ENCODE measurements at places on chromosomes 6 and 20. TPM values are rescaled to one million over a fixed set of nuclear protein-coding genes. Genes with fewer than 3 reads are reported as not detected.

GRCh38 chr6:87837444-87837843, 135.4 kb upstream of the AKIRIN2 start:
- H3K4me3 ChIP-seq = no peak overlapping the region
- no peak for DNase-seq
- no peaks in the 10 kb centered on the region for H3K36me3 ChIP-seq
- no peak overlapping the region for H3K27ac ChIP-seq
- no peaks in the 10 kb centered on the region for H3K27me3 ChIP-seq

DNA sequence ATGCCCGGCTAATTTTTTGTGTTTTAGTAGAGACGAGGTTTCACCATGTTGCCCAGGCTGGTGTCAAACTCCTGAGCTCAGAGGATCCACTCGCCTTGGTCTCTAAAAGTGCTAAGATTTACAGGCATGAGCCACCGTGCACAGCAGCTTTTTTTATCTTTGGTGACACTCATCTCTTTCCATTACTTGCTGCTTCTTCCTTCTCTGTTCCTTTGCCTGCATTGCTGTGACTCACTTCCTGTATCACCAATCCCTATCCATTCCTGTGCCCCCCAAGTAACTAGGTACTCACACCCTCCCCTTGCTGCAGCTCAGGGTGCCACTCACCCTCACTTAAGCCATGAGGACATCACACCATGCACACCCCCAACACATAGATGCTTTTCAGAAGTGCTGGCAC, 24.6 kb downstream of the KHDC1L start:
- H3K27me3 ChIP-seq = no peaks in the 10 kb centered on the region
- no peak overlapping the region for H3K4me3 ChIP-seq
- H3K27ac ChIP-seq = no peak overlapping the region
- H3K4me1 ChIP-seq = no peaks in the 10 kb centered on the region

The MGME1 gene
- total RNA-seq = 14.7 TPM

The CSTF1 gene
- total RNA-seq = 21.7 TPM

- no peak for DNase-seq
- H3K4me3 ChIP-seq = no peak overlapping the region
- H3K36me3 ChIP-seq = no peaks in the 10 kb centered on the region
- no peak overlapping the region for H3K27ac ChIP-seq
- H3K4me1 ChIP-seq = no peaks in the 10 kb centered on the region
These were observed 44.1 kb upstream of the ERVFRD-1 start for GRCh38 chr6:11155589-11155988.

DNA sequence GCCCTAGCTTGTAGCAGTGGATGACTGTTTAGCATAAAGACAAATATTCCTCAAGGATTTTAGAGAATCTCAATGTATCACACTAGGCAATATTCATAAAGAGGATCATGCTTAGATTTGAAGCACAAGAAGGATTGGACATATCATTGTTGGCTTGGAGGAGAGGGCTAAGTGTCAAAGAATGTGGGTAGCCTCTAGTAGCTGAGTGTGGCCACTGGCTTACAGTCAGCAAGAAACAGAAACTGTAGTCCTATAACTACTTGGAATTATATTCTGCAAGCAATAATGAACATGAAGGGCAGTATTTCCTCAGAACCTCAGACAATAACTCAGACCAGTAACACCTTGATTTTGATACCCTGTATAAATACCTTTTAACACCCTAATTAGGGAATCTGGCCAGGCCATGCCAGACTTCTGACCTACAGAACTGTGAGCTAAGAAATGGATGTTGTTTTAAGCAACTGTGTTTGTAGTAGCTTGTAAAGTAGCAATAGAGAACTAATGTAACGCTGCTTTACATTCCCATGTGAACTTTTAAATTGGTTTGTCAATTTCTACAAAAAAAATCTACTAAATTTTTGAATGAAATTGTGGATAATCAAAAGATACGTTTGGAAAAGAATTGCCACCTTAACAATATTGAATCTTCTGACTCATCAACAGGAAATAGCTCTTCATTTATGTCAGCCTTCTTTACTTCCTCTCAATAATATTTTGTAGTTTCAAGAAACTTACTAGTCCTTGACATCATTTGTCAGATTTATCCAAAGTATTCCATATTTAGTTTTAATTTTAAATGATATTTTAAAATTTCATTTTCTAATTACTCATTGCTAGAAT, 65.2 kb upstream of the RSPO3 start:
- H3K36me3 ChIP-seq = no peaks in the 10 kb centered on the region
- no peak for DNase-seq
- no peak overlapping the region for H3K4me3 ChIP-seq
- H3K27ac ChIP-seq = no peak overlapping the region

The CFAP61 gene
- 0.91 TPM for total RNA-seq

The HUS1B gene
- 1.4 TPM for total RNA-seq

GRCh38 chr6:43213431-43213830, 15.8 kb downstream of the DNPH1 start:
- no peaks in the 10 kb centered on the region for H3K4me1 ChIP-seq
- no peaks in the 10 kb centered on the region for H3K36me3 ChIP-seq
- no peak overlapping the region for H3K4me3 ChIP-seq
- H3K27ac ChIP-seq = no peak overlapping the region

DNA sequence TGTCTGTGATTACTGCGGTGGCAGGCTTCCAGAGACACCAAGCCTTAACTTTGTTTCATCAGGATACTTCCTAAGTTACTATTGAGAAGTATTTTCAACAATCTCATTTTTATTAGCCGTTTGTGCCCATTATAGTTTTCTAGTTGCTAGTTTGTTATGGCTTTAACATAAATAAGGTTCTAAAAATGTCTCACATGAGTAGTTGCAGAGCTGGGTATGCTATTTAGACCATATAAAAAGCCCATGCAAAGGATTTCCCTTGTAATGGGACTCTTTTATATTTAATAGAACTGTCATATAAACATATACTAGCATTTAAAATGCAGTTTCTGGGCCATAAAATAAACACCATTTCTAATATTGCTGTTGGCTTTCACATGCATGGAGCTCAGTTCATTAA, 205.3 kb upstream of the TCF21 start:
- H3K36me3 ChIP-seq = no peaks in the 10 kb centered on the region
- H3K27ac ChIP-seq = no peak overlapping the region
- H3K4me3 ChIP-seq = no peak overlapping the region
- no peaks in the 10 kb centered on the region for H3K4me1 ChIP-seq
- no peak for DNase-seq
- H3K27me3 ChIP-seq = no peaks in the 10 kb centered on the region

The BRPF3 gene
- 26.4 TPM for total RNA-seq

GRCh38 chr20:61535091-61535490, 283.0 kb downstream of the CDH4 start:
- H3K4me1 ChIP-seq = no peaks in the 10 kb centered on the region
- no peak overlapping the region for H3K4me3 ChIP-seq
- no peaks in the 10 kb centered on the region for H3K36me3 ChIP-seq
- H3K27ac ChIP-seq = no peak overlapping the region
- peak; percentile 27 for DNase-seq

GRCh38 chr6:90941885-90942284, 355.0 kb upstream of the MAP3K7 start:
- no peak overlapping the region for H3K27ac ChIP-seq
- no peaks in the 10 kb centered on the region for H3K4me1 ChIP-seq
- H3K4me3 ChIP-seq = no peak overlapping the region
- H3K27me3 ChIP-seq = no peaks in the 10 kb centered on the region
- no peaks in the 10 kb centered on the region for H3K36me3 ChIP-seq

The F13A1 gene
- total RNA-seq = 160 TPM

GRCh38 chr20:48319943-48320584, 507.7 kb downstream of the PREX1 start:
- no peaks in the 10 kb centered on the region for H3K27me3 ChIP-seq
- no peak for DNase-seq
- H3K4me1 ChIP-seq = no peaks in the 10 kb centered on the region
- no peak overlapping the region for H3K27ac ChIP-seq
- H3K36me3 ChIP-seq = no peaks in the 10 kb centered on the region
- H3K4me3 ChIP-seq = no peak overlapping the region

The SLA2 gene
- total RNA-seq = 1.0 TPM

DNA sequence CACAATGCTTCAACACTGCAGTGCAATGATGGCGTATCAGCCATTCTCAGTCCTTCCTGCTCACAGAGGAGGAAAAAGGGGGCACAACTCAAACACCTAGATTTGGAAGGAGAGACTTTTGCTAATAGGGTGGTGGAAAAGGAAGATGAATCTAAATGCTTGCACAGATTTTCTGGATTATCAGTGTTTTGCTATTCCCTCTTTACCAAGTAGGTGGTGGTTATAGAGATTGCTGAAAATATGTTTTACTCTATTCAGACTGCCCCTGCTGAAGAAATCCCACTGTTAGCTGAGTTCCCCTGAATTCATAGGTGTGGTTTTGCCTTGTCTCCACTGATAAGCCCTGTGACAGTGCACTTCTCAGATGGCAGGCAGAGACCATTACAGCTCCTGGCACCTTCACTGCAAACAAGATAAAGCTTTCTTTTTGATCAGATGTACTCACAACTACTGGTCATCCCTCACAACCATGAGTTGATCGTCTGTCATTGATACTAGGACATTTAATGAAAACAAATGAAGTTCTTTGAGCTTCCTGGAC, 311.4 kb downstream of the KIF16B start:
- no peaks in the 10 kb centered on the region for H3K4me1 ChIP-seq
- H3K27me3 ChIP-seq = no peaks in the 10 kb centered on the region
- no peak overlapping the region for H3K4me3 ChIP-seq
- DNase-seq = no peak
- no peak overlapping the region for H3K27ac ChIP-seq

- no peaks in the 10 kb centered on the region for H3K4me1 ChIP-seq
- no peaks in the 10 kb centered on the region for H3K36me3 ChIP-seq
- H3K4me3 ChIP-seq = no peak overlapping the region
- DNase-seq = no peak
These were observed 4.6 kb upstream of the TXNDC5 start for GRCh38 chr6:7914991-7915789.

- peak; percentile 57 for DNase-seq
- no peak overlapping the region for H3K27ac ChIP-seq
- no peaks in the 10 kb centered on the region for H3K4me1 ChIP-seq
- H3K36me3 ChIP-seq = no peaks in the 10 kb centered on the region
- H3K4me3 ChIP-seq = no peak overlapping the region
These were observed 20.3 kb upstream of the SPDEF start for GRCh38 chr6:34576286-34576955.

The TSHZ2 gene
- 24.9 TPM for total RNA-seq

- no peaks in the 10 kb centered on the region for H3K36me3 ChIP-seq
- no peak overlapping the region for H3K4me3 ChIP-seq
- H3K4me1 ChIP-seq = no peaks in the 10 kb centered on the region
- H3K27me3 ChIP-seq = no peaks in the 10 kb centered on the region
These were observed 434.8 kb downstream of the ADGRB3 start for GRCh38 chr6:69069881-69070280.

- H3K4me1 ChIP-seq = no peaks in the 10 kb centered on the region
- no peaks in the 10 kb centered on the region for H3K27me3 ChIP-seq
- H3K27ac ChIP-seq = no peak overlapping the region
- no peaks in the 10 kb centered on the region for H3K36me3 ChIP-seq
- H3K4me3 ChIP-seq = no peak overlapping the region
These were observed 169.7 kb upstream of the TNFAIP3 start for GRCh38 chr6:137697267-137697938.

The GRM4 gene
- total RNA-seq = not detected

DNA sequence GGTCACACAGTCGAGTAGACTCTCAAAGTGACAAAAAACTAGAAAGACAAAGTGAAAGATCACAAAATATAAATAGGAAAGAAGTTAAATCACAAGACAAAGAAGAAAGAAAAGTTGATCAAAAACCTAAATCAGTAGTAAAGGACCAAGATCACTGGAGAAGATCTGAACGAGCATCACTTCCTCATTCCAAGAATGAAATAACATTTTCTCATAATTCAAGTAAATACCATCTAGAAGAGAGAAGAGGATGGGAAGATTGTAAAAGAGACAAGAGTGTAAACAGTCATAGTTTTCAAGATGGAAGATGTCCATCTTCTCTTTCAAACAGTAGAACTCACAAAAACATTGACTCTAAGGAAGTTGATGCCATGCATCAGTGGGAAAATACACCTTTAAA, 31.6 kb upstream of the GJA10 start:
- H3K4me1 ChIP-seq = no peaks in the 10 kb centered on the region
- H3K27me3 ChIP-seq = no peaks in the 10 kb centered on the region
- DNase-seq = no peak
- H3K36me3 ChIP-seq = peaks cover 9% of the 10 kb centered on the region

The BAG2 gene
- 32.9 TPM for total RNA-seq

- no peaks in the 10 kb centered on the region for H3K36me3 ChIP-seq
- no peaks in the 10 kb centered on the region for H3K4me1 ChIP-seq
- no peaks in the 10 kb centered on the region for H3K27me3 ChIP-seq
- H3K4me3 ChIP-seq = peak overlapping the region; percentile 31
- no peak overlapping the region for H3K27ac ChIP-seq
These were observed 154.2 kb upstream of the QKI start for GRCh38 chr6:163260111-163260895.

The BEND6 gene
- 3.1 TPM for total RNA-seq

- H3K27me3 ChIP-seq = no peaks in the 10 kb centered on the region
- no peaks in the 10 kb centered on the region for H3K36me3 ChIP-seq
These were observed 3.7 kb upstream of the FASTKD5 start for GRCh38 chr20:3163099-3164042.

DNA sequence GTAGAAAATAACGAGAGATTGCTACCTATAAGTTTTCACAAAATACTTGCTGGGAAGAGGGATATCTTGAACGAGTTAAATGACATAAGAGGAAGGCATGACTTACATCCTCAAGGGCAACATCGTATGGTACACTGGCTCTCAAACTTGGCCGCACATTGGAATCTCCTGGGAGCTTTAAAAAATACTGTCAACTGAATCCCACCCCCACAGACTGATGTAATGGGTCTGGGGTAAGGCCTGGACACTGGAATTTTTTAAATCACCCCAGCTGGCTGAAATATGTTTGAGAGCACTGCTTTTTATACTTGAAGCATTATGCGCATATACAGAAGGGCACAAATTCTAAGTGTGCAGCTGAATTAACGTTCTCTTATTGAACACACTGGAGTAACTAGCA, 8.0 kb upstream of the TSHZ2 start:
- no peak overlapping the region for H3K27ac ChIP-seq
- no peak overlapping the region for H3K4me3 ChIP-seq
- no peak for DNase-seq

DNA sequence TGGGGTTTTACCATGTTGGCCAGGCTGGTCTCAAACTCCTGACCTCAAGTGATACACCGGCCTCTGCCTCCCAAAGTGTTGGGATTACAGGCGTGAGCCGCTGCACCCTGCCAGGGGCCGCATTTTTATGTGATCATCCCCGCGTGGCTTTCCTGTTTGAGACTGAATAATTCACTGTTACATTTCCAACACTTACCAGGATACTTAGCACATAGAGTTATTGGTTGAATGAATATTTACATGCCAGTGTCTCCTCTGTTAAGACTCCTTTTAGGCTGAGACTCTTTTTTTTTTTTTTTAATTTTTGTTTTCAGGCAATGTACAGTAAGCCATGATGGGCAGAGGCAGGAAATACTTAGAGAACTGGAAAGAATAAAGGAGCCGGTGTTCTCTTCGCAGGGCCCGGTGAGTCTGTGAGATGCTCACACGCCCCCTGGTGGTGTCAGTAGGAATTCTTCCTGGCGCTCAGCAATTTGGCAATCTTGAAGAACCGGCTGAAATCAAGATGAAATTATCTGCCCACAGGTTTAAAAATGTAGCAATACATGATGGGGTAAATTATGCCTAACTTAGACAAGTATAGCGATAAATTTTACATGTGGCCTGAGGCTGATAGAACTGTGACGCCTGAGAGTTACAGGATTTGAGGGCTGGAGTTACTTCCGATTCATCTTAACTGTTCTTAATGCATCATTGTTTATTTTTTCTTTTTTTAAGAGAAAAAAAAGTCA, 7.6 kb upstream of the RNF114 start:
- H3K4me3 ChIP-seq = no peak overlapping the region
- no peak overlapping the region for H3K27ac ChIP-seq
- H3K27me3 ChIP-seq = no peaks in the 10 kb centered on the region
- DNase-seq = peak; percentile 85
- H3K36me3 ChIP-seq = no peaks in the 10 kb centered on the region
- H3K4me1 ChIP-seq = no peaks in the 10 kb centered on the region
